ENCODE measurements at places on chromosomes 5 and 9.

- no peak for DNase-seq
Measured at GRCh38 chr9:104776797-104777196, 12.9 kb downstream of the NIPSNAP3B start.

- DNase-seq: no peak
Measured at GRCh38 chr5:144463481-144464223, 293.0 kb downstream of the KCTD16 start.

- no peak for DNase-seq
Measured at GRCh38 chr5:143126174-143127019, 277.1 kb downstream of the NR3C1 start.

DNA sequence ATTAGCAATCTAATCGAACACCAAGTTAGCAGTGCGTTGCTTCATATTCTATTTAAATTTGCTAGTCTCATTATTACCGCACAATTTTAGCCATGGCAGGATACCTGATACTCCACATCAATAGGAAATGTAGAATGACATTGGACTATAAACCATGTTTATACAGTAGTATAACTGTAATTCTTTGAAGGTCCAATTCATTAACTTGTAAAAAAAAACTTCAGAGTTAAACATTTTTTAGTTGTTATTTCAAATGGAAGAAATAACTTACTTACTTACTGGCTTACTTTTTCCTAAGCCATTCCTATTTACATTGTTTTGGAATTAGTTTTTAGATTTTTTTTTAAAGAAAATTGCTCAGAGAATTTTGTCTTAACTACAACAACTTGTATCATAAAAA lies 35.4 kb upstream of the ACOT12 start:
- DNase-seq: no peak

GRCh38 chr9:131892902-131893500 lies 153.1 kb upstream of the RAPGEF1 start:
- no peak for DNase-seq

- no peak for DNase-seq
Measured at GRCh38 chr5:90424245-90424644, 14.7 kb upstream of the CETN3 start.

- DNase-seq: no peak
Measured at GRCh38 chr9:74589576-74589975, 92.4 kb downstream of the RORB start.

Measured in large intestine (tissue), 12 donors.